ENCODE measurements at places on chromosomes 12 and 14.

DNA sequence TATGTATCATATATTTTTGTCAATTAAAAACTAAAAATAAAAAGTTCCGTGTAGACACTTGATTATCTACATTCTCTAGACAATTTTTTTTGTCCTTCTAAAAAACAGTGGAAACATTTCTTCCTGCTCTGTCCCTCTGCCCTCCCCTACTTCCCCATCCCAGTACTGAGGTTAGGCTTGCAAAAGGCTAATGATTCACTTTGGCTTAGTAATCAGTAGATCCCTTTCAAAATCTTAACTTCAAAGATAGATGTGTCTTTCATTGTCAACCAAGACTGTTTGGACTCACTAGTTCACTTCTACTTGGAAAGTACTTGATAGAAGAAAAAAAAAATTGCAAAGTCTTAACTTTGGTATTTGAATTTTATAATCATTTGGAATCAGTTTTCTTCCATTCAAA lies 3.8 kb downstream of the SETD3 start:
- no peak for DNase-seq

DNA sequence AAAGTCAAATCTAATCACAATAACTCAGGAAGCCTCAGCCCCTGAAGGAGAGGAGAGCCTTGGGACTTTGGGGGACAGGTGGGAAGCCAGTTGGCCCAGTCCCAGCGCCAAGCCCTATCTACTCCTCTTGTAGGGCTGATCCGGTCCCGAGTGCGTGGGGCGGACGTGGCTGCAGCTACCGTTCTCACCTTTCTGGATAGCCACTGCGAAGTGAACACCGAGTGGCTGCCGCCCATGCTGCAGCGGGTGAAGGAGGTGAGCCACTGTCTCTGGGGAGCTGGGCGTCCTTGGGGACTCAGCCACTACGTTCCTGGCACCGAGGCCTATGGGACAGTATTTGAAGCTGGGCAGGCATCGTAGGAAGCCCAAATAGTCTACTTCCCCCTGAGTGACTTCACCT lies 68.4 kb downstream of the GALNT16 start:
- no peak for DNase-seq

- DNase-seq, result no peak
Measured at GRCh38 chr12:10652192-10652591, 21.7 kb downstream of the STYK1 start.

- no peak for DNase-seq
Measured at GRCh38 chr14:70152704-70153103, 36.0 kb downstream of the SLC8A3 start.

DNA sequence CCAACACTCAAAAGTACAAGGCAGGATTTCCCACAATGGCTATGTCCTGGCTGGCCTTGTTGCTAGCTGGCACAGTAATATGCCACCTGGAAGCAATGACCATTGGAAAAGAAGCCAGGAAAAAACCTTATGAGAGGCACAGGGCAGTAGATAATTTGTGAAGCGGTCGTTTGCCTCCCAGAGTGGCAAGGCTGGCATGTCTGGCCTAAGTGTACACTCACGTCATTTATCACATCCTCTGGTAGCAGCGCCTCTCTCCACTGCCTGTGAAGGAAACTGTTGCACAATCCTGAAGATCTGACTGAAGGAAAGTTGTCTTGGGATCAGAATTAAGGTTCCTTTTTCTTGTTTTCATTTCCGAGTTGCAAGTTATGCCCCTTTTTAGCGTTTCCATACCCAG lies 408.5 kb downstream of the ZFP36L1 start:
- no peak for DNase-seq

All from GM18507 (cell line).